Chondrocyte (in vitro differentiated cells): ENCODE measurements at places on chromosomes 6 and 20. TPM values are rescaled to one million over a fixed set of nuclear protein-coding genes. Genes with fewer than 3 reads are reported as not detected.

Gene MMUT
- total RNA-seq, result 18.3 to 25.3 TPM (median 18.9 TPM) in 3 replicates

Gene SNAP25
- 0.46 to 0.65 TPM (median 0.60 TPM) in 3 replicates for total RNA-seq

Gene PHACTR1
- total RNA-seq, result 2.1 to 3.7 TPM (median 2.5 TPM) in 3 replicates

GRCh38 chr6:14286144-14286543 is 168.6 kb downstream of the CD83 start:
- H3K4me3 ChIP-seq, result no peak overlapping the region
- no peaks in the 10 kb centered on the region for H3K27me3 ChIP-seq
- peaks cover 41% of the 10 kb centered on the region for H3K4me1 ChIP-seq
- no peak for DNase-seq

GRCh38 chr20:52054123-52054522 is 137.5 kb downstream of the ZFP64 start:
- no peak overlapping the region for H3K4me3 ChIP-seq
- H3K36me3 ChIP-seq, result peaks cover 13% of the 10 kb centered on the region
- no peak for DNase-seq

GRCh38 chr20:64142590-64142989 is 21.7 kb upstream of the MYT1 start:
- H3K27me3 ChIP-seq, result peaks cover 28% of the 10 kb centered on the region
- no peaks in the 10 kb centered on the region for H3K4me1 ChIP-seq
- no peak for DNase-seq
- H3K27ac ChIP-seq, result no peak overlapping the region
- H3K4me3 ChIP-seq, result no peak overlapping the region

DNA sequence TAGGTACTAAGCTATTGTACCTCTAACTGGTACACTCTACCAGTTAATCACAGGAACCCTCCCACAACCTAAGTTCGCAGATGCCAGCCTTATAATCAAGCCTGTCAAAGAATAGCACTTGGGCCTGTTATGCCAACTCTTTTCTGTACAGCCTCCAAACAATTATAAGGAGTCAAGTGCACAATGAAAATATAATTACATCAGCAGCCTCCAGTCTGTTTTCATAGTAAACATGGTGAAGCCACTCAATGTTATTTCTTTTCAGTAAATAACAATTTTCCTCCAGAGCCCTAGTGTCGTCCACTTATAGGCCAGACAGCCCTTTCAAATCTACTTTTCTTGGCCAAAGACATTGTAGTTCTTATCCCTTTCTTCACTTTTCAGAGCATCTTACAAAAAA is 82.7 kb upstream of the CARMIL1 start:
- DNase-seq, result no peak
- no peaks in the 10 kb centered on the region for H3K36me3 ChIP-seq
- peak overlapping the region; percentile 41 for H3K27ac ChIP-seq
- peaks cover 61% of the 10 kb centered on the region for H3K4me1 ChIP-seq
- no peak overlapping the region for H3K4me3 ChIP-seq

DNA sequence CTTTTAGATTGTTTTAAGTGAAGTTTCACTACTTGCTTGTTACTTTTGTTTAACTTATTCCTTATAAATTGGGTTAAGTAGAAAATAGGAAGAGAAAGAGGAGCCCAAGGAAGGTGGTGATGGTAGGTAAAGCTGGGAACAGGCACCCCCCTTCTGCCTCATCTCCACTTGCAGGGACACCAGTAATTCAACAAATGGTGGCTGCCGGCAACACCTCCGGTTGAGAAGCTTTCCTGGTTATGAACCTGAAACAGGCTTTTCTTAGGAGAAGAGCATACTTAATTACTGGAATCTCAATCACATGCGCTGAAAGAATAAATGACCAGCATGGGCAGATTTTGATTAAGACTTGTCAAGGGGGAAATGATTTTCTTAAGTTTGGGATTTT is 158.9 kb upstream of the ZNF217 start:
- no peaks in the 10 kb centered on the region for H3K36me3 ChIP-seq
- H3K4me3 ChIP-seq, result no peak overlapping the region
- DNase-seq, result no peak
- H3K27ac ChIP-seq, result no peak overlapping the region
- H3K27me3 ChIP-seq, result no peaks in the 10 kb centered on the region

DNA sequence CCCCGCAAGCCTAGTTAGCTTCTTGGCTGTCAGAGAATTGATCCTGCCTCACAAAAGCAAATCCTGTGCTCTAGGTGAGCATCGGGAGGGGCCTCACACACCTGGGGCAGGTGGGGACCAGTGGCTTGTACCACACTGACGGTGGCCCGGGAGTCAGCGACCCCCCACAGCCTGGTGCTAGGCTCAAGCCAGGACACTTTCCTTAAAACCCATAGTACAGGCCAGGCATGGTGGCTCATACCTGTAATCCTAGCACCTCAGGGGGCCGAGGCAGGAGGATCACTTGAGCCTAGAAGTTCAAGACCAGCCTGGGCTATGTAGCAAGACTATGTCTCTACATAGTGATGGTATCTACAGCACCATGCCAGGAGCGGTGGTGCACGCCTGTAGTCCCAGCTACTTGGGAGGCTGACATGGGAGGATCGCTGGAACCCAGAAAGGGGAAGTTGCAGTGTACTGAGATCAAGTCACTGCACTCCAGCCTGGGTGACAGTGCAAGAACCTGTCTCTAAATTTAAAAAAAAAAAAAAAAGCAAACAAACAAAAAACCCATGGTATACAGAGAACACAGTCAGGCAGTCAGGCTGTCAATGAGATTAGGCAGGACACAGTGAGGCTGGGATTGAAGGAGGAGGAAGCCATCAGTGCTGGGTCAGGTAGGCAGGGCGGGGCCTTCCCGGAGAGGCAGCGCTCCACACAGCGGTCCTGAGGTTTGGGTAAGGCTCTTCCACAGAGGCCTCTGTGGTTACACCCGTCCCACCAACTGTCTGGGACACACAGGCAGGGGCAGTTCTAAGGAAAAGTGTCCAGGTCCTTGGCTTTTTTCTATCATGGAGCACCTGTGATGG is 41.3 kb downstream of the SYNJ2 start:
- DNase-seq, result peak; percentile 73
- H3K27me3 ChIP-seq, result no peaks in the 10 kb centered on the region
- no peak overlapping the region for H3K4me3 ChIP-seq
- H3K4me1 ChIP-seq, result peaks cover 64% of the 10 kb centered on the region
- peak overlapping the region; percentile 8 for H3K27ac ChIP-seq
- H3K36me3 ChIP-seq, result peaks cover 12% of the 10 kb centered on the region

DNA sequence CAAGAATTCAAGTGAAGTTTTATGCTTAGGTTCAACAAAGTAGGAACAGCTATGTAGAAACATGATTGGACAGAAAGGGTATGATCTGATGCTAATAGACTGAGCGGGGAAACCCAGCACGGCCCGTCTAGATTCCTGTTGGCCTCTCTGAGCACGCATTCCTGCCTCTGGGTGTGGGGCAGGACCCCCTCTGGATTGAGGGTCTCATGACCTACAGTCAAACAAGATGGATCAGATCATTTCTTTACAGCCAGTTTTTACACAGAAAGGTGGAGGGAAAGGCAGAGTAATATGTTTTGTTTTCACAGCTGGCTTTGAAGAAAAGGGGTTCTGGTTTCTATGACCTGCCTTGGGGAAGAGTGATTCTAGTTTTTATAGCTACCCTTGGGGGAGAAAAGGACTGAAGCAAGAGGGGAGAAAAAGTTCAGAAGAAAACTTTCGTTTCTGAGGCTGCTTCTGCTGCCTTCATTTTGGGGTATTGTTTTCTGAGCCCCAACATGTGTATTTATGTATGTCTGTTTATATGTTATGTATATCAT is 99.6 kb upstream of the SLC22A16 start:
- no peak overlapping the region for H3K27ac ChIP-seq
- peaks cover 4% of the 10 kb centered on the region for H3K4me1 ChIP-seq
- no peak for DNase-seq

- peaks cover 19% of the 10 kb centered on the region for H3K27me3 ChIP-seq
- peaks cover 11% of the 10 kb centered on the region for H3K4me1 ChIP-seq
- H3K36me3 ChIP-seq, result no peaks in the 10 kb centered on the region
- no peak overlapping the region for H3K27ac ChIP-seq
- no peak overlapping the region for H3K4me3 ChIP-seq
- DNase-seq, result no peak
Observed at GRCh38 chr20:32009564-32009963, 674 bp upstream of the CCM2L start.

DNA sequence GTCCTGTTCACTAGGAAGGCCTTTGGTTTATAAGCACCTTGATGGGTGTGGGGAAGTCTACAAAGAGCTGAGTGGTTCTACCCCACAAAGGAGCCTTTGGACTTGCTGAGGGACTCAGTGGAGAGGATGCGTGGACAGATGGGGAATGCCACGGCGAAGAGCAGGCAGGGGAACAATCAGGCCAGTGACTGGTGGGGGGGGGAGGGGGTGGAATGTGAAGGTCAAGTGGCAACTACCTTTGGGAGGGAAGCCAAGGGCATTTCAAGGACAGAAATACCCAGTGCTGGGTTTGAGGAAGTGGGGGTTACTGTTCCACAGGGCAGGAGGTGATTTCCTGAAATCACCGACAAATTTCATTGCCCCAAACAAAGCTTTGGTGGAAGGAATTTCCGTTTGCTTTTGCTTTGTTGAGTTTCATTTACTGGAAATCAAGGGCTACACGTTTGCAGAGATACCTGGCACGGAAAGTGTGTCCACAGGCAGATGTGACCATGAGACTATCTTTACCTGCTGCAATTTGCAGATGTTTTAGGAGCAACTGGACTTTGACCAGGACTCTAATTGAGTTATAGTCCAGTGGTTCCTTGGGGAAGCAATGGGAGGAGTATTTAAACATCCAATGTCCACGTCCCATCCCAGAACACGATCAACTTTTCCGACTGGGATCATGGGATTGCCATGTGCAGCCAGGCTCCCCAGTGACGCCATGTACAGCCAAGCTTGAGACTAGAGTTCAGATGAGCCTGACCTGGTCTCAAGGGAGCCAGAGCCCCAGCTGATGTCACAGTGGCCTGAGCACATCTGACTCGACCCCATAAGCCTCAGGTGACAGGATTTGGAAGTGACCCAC is 8.0 kb downstream of the CST3 start:
- H3K36me3 ChIP-seq, result peaks cover 11% of the 10 kb centered on the region
- peaks cover 21% of the 10 kb centered on the region for H3K4me1 ChIP-seq
- no peaks in the 10 kb centered on the region for H3K27me3 ChIP-seq
- no peak for DNase-seq
